ENCODE measurements at places on chromosomes 11 and 22. TPM values are rescaled to one million over a fixed set of nuclear protein-coding genes. Genes with fewer than 3 reads are reported as not detected.

GRCh38 chr22:42425337-42425988, 6.7 kb downstream of the NFAM1 start:
- DNase-seq: no peak

DNA sequence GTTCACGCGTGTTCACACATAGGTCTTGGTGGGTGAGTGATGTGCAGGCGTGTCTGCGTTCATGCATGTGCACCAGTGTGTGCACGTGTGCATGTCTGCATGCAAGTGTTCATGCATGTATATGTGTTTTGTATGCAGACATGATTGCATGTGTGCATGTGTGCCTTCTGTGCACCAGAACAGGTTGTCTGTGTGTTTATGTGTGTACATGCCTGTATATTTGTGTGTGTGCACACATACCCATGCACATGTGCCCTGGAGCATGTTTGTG, 4.9 kb downstream of the ZDHHC8 start:
- no peak for DNase-seq

DNA sequence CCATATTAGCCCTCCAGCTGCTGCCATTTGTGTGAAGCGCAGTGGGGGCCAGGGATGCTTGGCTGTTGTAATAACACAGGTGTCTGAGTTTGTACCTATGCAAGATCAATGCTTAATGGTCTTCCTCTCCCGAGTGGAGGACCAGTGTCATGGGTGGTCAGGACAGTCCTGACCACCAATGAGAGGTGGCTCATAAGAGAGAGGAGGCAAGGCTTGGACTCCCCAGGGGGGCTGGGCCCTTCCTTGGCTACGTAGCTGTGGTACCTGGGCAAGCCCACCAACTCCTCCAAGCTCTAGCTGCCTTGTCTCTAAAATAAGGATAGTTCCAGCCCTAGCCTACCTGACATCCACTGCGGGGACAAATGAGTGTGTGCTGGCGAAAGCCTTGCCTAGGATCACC, 79.2 kb downstream of the OSBP2 start:
- DNase-seq: no peak

- no peak for DNase-seq
Observed at GRCh38 chr11:47391077-47391583, 12.8 kb upstream of the SPI1 start.

GRCh38 chr22:35417606-35418005, 17.7 kb downstream of the MCM5 start:
- no peak for DNase-seq

DNA sequence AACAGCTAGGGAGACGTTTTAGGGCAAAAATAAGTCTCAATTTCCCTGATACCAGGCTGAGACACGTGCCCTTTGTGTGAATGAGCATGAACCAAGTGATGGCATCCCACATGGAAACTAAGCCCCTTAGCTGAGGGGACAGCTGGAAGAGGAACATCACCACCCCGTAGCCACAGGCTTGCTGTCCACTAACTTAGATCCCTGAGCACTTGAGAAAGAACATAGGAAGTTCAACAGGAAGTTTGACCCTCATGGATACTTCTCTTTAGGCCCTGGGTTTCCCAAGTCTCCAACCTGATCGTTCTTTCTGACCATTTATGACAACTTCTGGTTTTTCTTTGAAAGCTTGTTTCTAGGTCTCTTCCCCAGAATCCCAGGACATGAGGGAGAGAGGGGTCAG, 11.6 kb upstream of the CKAP5 start:
- no peak for DNase-seq

GRCh38 chr22:25774575-25775026, 32.6 kb downstream of the MYO18B start:
- DNase-seq: no peak

DNA sequence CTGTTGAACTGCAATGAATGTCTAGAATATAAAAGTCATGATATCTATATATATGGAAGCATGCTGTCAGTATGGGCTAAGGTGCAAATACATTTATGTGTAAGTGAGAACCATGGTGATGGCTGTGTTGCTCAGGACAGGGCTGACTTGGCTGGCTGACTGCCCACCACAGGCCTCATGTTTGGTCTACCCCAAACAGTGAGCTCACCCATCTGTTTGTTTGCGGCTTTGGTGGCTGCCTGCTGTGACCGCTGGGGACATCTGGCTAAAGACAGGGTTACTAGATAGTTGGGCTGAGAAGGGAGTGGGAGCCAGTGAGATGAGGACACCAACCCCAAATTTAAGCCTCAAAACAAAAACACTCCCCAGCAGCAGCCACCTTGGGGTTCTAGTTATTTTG, 6.3 kb downstream of the CD44 start:
- DNase-seq: no peak

DNA sequence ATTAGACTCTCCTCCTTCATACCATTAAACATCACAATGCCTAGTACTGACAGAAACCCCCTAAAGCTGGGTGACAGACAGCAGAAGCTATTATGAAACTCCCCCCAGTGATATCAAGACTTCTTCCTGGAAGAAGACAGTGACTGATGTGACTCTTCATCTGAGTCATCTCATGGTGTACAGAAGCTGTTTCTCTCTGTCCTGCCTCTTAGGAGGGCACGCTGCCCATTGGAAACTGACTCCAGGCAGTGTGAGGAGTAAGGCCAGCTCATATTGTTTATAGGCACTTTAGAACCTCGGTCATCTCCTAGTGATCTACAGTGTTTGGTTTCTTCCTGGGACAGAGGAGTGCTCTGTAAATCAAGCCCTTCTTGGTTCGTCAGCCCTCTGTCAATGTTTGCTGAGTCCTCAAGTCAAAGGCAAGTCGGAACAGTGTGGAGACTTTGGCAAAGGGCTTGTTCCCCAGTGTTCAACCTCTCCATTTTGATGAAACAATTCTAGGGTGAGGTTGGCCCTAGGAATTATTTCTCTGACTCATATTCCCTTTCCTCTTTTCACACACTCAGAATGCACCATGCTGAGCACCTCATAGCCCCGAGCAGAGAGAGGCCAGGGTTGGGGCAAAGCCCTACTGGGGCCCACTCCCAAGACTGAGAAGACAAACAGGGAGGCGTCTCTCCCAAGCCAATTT, 172.5 kb upstream of the TMEM45B start:
- no peak for DNase-seq

DNA sequence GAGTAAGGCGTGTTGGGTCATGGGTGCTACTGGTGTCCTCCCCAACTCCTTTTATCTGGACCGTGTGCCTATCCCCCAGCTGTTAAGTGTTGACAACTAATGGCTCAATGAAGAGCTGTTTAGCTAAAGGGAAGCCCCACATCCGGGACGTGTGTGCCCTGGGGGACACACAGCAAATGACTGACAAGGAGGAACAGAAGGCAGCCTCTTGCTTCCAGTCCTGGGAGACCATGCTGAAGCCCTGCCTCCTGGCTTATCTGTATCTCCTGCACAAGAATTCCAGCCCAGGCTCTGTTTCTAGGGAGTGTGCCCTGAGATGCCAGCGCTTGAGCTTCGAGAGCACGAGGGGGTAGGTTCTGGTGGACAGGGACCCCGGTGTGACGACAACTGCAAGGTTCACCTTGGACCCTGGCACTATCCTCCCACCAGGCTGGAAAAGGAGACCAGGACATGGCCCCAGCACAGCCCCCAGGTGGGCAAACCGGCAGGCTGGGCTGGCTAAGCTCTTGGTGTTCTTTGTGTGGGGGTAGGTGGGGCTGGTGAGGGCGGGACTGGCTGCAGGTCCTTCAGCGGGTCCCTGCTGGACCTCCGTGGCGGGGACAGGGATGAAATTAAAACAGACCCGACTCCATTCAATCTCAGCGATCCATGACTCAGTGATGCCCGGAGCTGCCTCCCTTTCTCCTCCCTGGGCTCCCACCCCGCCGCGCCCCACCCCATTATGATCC, 21.0 kb downstream of the ASCL2 start:
- DNase-seq: no peak

GRCh38 chr11:9827708-9828107, 163.8 kb downstream of the SWAP70 start:
- no peak for DNase-seq

DNA sequence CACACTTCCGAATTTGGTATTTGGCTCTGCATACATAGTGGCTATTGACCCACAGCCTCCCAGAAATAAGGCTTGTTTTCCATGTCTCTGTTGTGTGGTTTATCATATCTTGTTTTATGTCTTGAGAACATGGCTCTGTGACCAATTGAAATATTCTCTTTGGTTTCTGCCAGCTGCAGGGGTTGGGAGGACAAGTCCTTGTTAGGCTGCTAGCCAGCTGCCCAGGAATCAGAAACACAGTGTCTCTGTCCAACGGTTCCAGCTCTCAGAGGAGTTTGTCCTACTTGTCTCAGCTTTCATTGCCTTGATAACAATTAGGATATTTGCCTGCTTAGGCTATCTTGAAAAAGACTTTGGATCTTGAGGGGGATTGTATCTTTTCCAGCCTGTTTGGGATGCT, 6.0 kb upstream of the SLC7A4 start:
- no peak for DNase-seq

DNA sequence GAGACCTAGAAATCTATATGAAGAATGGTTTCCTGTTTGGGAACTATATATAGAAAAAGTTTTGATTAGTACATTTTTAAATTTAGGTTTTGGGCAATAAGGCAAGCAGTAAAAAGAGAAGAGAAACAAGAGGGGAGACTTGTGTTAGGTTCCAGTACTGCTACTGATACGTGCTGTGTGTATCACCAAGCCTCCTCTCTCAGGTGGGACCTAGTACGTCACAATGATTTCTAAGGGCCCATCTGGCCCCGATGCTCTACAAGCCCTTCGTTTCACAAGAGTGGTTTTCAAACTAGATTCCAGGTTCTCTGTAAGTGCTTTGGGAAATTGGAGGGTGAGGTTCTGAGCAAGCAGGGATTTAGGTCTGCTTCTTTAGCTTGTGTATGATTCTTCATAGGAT, 39.2 kb downstream of the USP35 start:
- no peak for DNase-seq

GRCh38 chr22:36215981-36216380, 14.4 kb upstream of the APOL4 start:
- DNase-seq: no peak

- DNase-seq: peak; percentile 58
Observed at GRCh38 chr11:121723246-121723741, 270.5 kb upstream of the SORL1-AS1 start.

DNA sequence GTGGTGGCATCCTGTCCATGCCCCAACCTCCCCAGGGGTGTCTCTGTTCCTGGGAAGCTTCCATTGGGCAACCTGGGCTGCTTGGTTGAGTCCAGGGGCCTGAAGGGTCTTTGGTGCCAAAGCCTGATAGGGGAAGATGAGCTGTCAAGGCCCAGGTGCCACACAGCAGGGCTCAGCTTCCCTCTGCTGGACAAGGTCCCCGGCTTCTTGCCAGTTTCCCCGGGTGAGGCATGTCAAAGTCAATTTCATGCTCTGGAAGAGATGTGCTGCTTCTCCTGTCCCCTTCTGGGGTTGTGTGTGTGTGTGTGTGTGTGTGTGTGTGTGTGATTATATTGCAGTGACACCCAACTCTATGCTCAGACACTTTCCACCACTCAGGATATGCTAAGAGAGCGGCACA, 26.9 kb downstream of the TP53I11 start:
- DNase-seq: no peak

- no peak for DNase-seq
Observed at GRCh38 chr22:19886605-19887255, 32.1 kb upstream of the GNB1L start.

DNA sequence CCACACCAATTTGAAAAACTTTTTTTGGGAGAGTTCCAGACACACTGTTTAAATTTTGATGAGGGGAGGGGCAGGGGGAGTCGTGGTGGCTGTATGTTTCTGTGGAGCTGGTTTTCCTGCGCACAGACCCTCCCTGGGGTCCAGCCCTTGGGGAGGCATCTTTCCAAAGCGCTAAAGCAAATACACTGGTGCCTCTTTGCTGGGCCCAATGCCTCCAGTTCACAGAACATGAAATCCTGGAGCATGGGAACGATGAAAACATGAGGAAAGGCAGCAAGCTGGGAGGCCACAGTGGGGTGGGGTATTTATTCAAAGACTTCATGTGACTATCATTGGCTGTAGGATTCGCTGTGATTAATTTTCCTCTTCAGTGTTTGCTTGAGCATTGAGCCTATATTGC, 135.3 kb downstream of the CCDC34 start:
- no peak for DNase-seq

DNA sequence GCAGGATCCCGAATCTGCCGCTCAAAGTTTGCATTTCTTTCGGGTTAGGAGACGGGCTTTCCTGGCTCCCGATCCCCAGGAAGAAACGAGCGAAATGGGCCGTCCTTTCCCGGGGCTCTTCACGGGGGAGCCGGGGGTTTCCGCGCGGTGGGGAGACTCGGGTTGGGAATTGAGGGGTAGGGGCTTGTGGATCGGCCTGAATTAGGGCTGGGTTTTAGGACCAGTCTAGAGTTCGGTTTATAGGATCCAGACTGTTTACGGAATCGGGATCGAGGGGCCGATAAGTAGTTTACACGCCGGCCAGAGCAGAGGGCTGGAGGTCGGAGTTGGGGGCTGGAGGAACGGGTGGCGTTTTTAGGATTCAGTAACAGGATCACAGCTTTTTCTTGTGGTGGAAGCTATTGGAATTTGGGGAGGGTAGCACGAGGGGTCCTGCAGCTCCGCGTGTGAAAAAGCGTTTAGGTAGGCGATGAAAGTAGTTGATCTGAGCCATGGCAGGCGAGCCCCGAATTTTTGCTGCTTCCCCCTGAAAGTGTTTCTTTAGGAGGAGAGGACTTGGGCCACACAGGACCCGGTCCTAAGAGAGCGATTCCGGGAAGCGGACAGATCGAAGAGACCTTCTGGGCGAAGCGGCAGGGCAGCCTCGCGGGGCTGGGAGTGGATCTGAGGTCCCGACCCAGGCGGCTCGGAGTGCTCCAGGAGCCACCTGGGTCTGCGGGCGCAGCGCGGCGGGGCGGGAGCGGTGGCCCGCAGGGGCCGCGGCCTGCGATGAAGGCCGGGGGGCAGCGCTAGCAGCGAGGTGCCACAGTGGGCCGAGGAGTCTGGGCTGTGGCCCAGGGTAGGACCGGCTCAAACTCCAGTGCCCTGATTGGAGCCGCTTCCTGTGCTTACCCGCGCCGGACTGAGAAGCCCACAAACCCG, 1.6 kb downstream of the PKNOX2 start:
- DNase-seq: no peak

Gene GGTLC3
- total RNA-seq: not detected

Gene KIRREL3
- total RNA-seq: 0.32 TPM

Gene MIOX
- 0.30 TPM for total RNA-seq

Gene CASP1
- not detected for total RNA-seq

Gene BACE1
- 7.7 TPM for total RNA-seq

Gene MAJIN
- not detected for total RNA-seq

Gene ZNF280B
- total RNA-seq: 11.7 TPM

Gene OR6A2
- total RNA-seq: 0.10 TPM

Gene C22orf23
- 0.54 TPM for total RNA-seq

Gene EFCAB6
- total RNA-seq: 1.5 TPM

Data from H1 (cell line).